Stimulated activated CD8-positive, alpha-beta memory T cell treated with anti-CD3 and anti-CD28 coated beads, Interleukin-7, amount 100 ng/mL, for 1 hour (primary cell): ENCODE measurements at places on chromosomes 12 and 14.

GRCh38 chr12:57234571-57235016 lies 5.1 kb downstream of the SHMT2 start:
- no peak for DNase-seq

DNA sequence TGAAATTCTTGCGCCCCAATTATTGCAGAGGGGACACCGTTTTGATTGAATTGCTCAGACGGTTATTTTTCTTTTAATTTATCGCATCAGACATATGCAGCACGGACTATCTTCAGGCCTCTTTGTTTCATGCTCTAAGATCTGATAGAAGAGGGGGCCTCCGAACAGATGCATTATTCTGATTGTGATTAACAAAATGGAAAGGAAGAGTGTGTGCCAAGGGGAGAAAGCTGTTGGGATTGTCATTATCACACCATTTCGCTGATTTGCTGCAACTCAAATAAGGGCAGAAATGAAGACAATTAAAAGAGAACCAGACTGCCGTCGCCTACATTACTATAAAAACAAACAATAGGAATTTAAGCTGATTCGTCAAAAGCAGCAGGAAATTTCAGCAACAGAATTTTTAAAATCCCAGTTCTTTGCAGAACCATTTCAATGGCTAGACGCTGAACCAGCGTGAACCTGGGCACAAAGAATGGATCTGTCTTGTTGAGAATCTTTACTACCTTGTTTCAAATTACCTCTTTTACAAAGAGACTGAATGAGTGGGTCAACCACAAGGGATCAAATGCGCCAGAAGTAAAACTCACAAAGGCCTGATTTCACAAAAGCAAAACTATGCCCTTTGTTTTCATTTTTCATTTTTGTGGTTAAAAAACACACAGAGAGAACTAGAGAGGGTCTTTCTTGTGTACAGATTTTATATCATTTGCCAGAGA lies 30.6 kb downstream of the TMEM132D start:
- DNase-seq: no peak

- no peak for DNase-seq
These were observed 62.9 kb upstream of the RTRAF start for GRCh38 chr14:51926449-51926848.

- no peak for DNase-seq
These were observed 6.3 kb downstream of the TMEM179 start for GRCh38 chr14:104598039-104598909.

- DNase-seq: no peak
These were observed 40.9 kb upstream of the LHX5 start for GRCh38 chr12:113512568-113512967.

- DNase-seq: no peak
These were observed 173.4 kb downstream of the BMP4 start for GRCh38 chr14:53783256-53783655.

GRCh38 chr14:95123891-95124579 lies 33.3 kb downstream of the DICER1 start:
- no peak for DNase-seq

GRCh38 chr12:57429473-57430111 lies 1.3 kb downstream of the R3HDM2 start:
- no peak for DNase-seq
